B cell (primary cell): ENCODE measurements at places on chromosomes 5 and 9. TPM values are rescaled to one million over a fixed set of nuclear protein-coding genes. Genes with fewer than 3 reads are reported as not detected.

GRCh38 chr9:101087426-101087825, 58.9 kb downstream of the PLPPR1 start:
- DNase-seq, result no peak

GRCh38 chr9:114307899-114308267, 15.0 kb upstream of the ORM1 start:
- no peak for DNase-seq

DNA sequence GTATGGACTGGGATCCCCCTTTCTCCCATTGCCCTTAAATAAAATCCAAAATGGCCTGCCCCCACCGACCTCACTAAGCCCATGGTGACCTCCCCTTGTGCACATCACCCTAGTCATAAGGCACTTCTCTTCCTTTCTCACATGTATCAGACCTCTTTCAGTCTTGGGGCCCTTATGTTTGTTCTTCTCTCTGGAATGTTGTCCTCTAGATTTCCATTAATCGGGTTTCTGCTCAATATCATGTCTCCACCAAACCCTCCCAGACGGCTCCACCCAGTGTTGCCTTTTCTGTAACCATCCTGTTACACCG, 196.3 kb downstream of the ERCC6L2 start:
- DNase-seq, result no peak

GRCh38 chr9:27441741-27442070, 82.4 kb upstream of the IFNK start:
- DNase-seq, result peak; percentile 51

DNA sequence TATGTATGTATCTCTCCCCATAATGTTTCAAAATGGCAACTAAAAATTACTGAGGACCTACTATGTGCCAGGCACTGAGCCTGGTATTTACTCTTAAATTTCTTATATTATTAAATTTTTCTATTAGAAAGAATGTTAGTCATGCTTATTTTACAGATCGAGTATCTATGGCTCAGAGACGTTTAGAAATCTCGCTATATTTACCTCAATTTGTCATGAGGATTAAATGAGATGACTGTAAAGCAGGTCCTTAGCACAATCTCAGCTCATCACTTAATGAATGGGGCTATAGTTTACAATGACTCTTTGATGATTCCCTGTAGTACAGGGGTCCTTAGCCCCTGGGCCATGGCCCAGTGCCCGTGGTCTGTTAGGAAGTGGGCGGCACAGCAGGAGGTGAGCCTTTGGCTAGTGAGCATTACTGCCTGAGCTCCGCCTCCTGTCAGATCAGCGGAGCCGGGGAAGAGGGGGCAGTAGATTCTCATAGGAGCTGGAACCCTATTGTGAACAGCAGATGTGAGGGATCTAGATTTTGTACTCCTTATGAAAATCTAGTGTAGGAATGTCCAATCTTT, 15.5 kb downstream of the ENC1 start:
- DNase-seq, result no peak

- no peak for DNase-seq
These were observed 20.0 kb upstream of the FAM120AOS start for GRCh38 chr9:93473411-93473810.

DNA sequence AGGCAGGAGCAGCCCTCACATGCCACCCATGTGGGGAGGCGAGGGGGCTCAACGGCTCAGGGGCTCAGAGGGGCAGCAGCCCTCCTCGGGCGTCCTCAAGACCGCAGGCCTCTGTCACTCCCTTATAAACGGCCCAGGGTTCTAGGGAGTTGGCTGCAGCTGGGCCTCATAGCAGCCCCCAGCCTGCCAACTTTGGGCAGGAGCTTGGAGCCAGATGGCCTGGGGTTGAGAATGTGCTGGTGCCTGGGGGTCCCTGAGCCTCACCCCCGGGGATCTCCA, 51.0 kb upstream of the RNU6ATAC start:
- DNase-seq, result no peak

- no peak for DNase-seq
These were observed 149.0 kb upstream of the FST start for GRCh38 chr5:53331463-53331862.

DNA sequence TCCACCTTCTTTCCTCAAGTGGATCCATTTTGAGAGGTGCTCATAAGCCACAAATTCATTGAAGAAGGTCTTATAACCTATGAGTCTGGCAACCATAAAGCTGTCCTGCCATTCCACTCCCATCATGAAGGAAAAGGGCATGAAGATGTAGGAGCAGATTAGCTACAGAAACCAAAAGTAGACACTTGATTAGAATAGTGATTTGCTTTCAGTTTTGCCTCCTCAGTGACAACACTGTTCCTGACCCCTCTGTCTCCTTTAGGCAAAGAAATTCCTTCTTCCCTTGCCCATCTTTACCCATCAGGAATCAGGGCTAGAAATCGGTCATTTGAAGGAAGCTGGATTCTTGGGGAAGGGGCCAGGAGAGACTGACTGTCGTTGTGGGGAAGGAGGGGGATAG, 55.2 kb downstream of the SLC28A3 start:
- no peak for DNase-seq

DNA sequence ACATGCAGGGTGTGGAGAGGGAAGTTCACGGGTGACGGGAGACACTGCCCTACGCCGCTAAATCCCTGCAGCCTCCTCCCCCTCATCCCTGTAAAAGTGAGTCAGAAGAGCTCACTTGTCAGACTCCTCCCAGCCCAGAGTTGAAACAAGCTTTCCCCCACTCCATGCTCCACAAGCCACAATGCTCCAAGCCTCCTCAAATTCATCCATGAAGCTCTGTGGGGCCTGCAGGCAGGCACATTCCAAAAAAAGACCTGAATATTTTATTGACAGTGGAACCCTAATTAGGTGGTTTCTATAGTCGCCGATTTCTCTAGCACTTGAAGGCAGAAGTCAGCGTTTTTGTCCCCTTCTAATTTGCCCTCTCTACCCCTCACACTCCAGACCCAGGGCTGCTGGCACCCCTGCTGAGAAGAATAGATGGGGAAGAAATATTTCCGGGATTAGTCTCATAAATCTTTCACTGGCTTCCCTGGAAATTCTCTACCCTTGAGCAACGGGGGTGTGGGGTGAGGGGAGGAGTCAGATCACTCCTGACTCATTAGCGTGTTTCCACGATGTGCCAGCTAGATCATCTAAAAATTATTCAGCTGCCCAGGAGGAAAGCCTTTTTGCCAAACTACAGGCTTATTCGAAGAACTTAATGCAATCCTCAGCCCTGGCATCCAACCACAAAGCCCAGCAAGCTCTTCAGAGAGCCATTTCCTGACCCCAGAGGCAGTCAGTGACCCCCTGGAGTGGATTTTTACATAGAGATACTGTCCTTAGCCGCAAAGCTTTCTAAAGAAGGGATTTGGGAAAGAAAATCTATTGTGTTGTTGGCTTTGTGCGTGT, 97.1 kb downstream of the ENC1 start:
- no peak for DNase-seq

DNA sequence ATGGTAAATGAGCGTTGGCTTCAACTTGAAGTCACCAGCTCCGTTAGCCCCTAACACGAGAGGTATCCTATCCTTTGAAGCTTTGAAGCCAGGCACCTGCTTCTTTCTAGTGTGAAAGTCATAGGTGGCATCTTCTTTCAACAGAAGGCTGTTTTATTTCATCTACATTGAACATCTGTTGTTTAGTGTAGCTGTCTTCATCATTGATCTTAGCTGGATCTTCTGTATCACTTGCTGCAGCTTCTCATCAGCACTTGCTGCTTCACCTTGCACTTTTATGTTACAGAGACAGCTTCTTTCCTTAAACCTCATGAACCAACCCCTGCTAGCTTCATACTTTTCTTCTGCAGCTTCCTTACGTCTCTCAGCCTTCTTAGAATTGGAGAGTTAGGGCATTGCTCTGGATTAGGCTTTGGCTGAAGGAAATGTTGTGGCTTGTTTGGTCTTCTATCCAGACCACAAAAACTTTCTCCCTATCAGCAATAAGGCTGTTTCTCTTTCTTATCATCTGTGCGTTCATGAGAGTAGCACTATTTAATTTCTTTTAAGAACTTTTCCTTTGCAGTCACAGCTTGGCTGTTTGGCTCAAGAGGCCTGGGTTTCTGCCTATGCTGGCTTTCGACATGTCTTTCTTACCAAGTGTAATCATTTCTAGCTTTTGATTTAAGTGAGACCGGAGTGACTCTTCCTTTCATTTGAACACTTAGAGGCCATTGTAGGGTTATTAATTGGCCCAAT, 47.2 kb downstream of the PCSK5 start:
- DNase-seq, result no peak

GRCh38 chr9:108654566-108654965, 201.2 kb downstream of the ACTL7B start:
- DNase-seq, result no peak

GRCh38 chr5:154368041-154368800, 77.6 kb upstream of the SAP30L start:
- DNase-seq, result no peak

GRCh38 chr5:103228588-103228987, 30.0 kb upstream of the MACIR start:
- no peak for DNase-seq

DNA sequence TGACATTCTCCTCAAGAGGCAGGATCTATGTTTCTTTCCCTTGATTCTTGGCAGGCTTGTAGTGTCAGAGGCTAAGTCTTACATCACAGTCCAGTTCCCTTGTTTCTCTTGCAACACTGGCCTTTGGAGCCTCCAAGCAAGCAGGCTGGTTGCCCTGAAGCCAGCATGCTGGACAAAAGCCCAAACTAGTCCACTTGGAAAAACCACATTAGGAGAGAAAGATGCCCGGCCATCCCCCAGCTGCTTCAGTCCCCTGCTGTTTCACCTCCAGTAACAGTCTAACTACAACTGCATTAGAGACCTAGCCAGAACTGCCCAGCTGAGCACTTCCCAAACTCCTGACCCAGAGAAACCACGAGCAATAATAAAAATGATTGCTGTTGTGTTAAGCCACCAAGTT, 87.6 kb downstream of the ADAMTS6 start:
- DNase-seq, result no peak

DNA sequence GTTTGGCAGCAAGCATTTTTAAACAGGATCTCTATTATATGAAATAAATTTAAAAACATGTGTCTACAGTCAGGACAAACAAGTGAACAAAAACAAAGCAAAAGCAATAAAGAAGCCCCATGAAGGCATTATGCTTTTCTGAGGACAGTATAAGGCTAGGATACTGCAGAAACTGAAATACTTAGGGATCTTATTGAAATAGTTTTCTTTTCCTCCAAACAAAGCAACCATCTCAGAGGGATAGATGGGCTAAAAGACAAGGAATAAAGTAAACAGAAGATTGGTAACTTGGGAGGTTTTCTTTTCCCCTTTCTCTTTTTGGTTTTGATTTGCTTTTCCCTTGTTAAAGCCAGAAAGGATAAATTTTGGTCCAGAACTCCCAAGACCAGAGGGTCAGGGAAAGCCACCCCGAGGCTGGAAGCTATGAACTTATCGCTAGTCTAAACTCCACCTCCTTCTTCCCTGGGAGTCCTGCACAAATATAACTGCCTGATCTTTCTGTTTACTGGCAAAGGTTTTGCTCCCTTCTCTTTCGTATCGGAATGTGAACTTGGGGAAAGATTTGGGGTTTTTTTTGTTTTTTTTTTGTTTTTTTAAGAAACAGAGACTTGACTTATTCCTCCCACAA, 164.0 kb downstream of the GHR start:
- no peak for DNase-seq

DNA sequence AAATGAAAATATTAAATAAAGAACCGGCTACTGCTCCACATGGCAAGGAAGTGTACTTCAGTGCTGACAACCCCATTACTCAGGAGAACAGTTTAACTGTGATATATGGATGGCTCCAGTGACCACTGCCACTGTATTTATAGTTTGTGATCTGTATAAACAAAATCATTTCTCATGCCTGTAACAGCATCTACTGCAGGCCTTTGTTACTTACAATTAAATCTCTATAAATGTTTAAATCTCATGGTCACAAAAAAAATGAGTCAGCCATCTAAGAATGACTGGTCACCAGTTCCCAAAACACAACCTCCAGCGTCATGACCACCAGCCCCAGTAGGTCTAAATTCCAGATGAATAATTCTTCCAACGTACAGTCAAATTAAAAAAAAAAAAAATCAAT, 24.6 kb downstream of the SERINC5 start:
- DNase-seq, result no peak

- DNase-seq, result no peak
These were observed 10.9 kb upstream of the ZNF474 start for GRCh38 chr5:122118356-122118948.

- DNase-seq, result no peak
These were observed 78.6 kb upstream of the MPDZ start for GRCh38 chr9:13358128-13358527.

DNA sequence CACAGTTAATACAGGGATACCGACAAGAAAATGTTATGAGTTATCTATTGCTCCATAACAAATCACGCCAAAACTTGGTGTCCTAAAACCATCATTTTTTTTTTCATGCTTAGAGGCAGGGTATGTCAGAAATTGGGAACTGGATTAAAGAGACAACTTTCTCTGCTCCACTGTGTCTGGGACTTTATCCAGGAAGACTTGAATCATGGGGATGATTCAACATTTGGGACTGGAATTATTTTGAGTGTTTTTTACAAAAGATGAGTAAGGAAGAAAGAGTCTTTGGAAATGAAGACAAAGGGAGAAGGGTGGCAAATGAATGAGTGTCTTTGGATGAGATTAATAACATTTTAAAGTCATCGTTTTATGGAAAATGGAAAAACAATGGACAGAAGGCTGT, 1883.7 kb upstream of the C9orf72 start:
- no peak for DNase-seq

- DNase-seq, result no peak
These were observed 1043.2 kb upstream of the WWC1 start for GRCh38 chr5:167248257-167248656.

DNA sequence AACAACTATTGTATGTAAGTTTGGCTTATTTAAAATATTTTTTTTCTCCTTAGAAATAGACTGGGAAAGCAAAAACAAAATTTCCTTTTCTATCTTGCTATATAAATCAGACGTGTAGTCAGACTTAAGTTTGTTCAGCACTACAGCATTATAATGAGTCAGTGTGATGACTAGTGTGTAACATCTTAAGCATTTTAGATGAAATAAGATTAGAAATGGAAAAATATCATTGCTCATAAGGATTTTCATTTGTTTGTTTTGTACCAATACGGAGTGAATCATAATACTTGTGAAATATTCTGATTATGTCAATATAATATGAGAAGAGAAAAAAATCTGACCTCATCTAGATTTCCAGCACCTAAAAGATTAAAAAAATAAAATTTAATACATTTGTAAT, 64.7 kb upstream of the RICTOR start:
- DNase-seq, result no peak

- DNase-seq, result no peak
These were observed 2.4 kb upstream of the CDO1 start for GRCh38 chr5:115818821-115819220.

- no peak for DNase-seq
These were observed 355.4 kb upstream of the PRR16 start for GRCh38 chr5:120108586-120109248.

- DNase-seq, result no peak
These were observed 11.7 kb upstream of the ERBIN start for GRCh38 chr5:65914641-65915196.

ECSCR gene
- not detected in 2 replicates for total RNA-seq

KCNMB1 gene
- total RNA-seq, result not detected in 2 replicates

MSMP gene
- total RNA-seq, result 3.9 TPM in 2 replicates

RGS7BP gene
- total RNA-seq, result not detected in 2 replicates

TAF11L14 gene
- not detected in 2 replicates for total RNA-seq

SLC34A3 gene
- total RNA-seq, result not detected in 2 replicates

GRIN3A gene
- not detected in 2 replicates for total RNA-seq

HTR1A gene
- not detected in 2 replicates for total RNA-seq

RICTOR gene
- total RNA-seq, result 82.8 and 84.3 TPM in 2 replicates

RFK gene
- total RNA-seq, result 7.3 and 9.0 TPM in 2 replicates

CCL28 gene
- 16.8 and 18.6 TPM in 2 replicates for total RNA-seq

RASGRF2 gene
- total RNA-seq, result 0.24 and 0.37 TPM in 2 replicates

PKD2L2 gene
- 0.37 and 0.63 TPM in 2 replicates for total RNA-seq

NMUR2 gene
- not detected in 2 replicates for total RNA-seq

GADD45G gene
- 5.9 and 6.1 TPM in 2 replicates for total RNA-seq

LHX6 gene
- total RNA-seq, result not detected in 2 replicates

CATSPER3 gene
- total RNA-seq, result 0.79 and 2.7 TPM in 2 replicates
